ENCODE measurements at places on chromosomes 6 and 20.

DNA sequence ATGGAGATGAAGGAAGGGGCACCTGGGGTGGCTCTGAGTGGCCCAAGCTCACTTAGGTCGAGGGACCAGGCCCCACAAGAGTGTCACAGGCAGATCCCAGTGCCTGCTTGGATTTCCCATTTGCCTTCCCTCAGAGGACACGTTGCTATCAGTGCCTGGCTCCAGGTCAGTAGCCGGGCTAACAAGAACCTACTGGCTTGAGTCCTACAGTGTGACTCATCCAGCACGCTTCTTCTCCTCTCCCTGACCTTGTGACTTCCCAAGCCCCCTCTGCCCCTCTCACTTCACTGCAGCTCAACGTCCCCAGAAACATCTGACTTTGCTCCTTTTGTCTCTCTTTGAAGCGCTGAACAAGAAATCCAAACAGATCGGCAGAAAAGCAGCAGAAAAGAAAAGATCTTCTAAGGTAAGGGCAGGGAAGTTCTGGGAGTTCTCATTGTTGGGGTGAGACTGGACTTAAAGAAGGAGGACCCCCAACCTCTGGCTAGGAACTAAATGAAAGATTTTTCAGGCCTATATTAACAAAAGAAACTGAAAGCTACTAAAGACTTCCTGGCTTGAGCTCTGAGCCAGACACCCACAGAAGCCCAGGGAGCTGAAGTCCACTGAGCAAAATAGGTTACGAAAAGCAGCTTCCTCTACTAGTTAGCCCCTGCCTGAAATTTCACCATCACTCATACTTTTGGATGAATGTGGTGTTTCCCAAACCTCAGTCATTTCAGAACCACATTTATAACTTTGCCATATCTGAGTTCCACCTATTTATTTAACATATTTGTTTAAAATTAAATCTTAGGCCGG lies 21.5 kb downstream of the ASIP start:
- no peak for DNase-seq

DNA sequence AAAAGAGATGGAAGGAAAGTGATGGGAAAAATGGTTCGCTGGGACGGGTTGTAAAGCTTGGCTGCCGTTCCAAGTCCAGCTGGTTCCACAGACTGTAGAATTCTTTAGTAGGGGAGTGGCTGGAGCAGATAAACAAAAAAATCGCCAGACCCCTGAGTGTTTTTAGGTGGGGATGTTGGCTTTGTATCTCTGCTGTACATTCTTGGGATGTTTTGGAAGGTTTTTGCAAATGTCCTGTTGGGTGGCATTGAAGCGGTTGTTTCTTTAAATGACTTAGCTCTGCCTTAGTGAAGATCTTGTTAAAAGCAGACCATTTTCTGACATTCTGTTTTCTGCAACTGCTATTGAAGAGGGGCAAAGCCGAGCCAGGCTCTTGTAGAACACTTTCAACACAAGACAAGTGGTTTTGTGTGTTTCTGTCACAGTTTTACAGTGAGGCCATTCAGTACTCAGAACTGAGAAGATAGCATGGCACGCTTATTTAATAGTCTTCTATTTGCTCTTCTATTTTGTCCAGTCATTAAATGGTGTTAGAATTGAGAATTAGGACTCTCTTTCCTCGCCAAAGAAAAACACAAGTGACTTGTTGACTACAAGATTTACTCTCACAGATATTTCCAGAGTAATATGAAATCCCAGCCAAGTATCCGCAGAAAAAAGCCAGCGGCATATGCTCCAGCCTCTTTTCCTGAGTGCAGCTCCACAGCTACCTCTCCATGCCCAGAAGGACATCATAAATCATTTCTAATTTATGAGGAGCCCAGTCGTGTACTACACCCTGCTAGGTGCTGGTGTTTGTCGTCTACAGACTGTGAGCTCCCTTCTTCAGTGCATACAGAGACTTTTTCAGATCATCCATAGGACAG lies 65.8 kb downstream of the PHACTR2 start:
- no peak for DNase-seq

GRCh38 chr6:141475259-141475658 lies 657.5 kb upstream of the GJE1 start:
- DNase-seq: no peak

DNA sequence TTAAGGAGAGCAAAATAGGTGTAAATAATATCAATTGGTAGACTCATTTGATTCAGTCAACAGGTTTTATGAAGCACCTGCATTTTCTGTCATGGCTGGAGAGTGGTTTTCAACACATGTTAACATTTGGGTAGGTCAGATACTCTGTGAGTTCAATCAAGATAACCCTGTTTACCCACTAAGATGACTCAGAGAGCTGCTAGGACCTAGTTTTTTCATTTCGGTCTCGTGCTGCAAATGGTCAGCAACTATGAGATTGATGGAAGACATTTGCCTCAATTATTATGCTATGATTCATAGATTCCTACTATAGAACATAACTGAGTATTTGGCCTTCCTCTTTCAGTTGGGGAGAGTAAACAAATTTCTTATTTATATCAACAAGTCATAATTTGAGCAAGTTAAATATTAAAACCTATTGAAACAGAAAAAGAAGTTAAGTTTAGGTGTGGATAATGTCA lies 391.4 kb upstream of the CITED2 start:
- DNase-seq: no peak

- DNase-seq: no peak
Observed at GRCh38 chr6:3324262-3324942, 65.7 kb downstream of the PSMG4 start.

DNA sequence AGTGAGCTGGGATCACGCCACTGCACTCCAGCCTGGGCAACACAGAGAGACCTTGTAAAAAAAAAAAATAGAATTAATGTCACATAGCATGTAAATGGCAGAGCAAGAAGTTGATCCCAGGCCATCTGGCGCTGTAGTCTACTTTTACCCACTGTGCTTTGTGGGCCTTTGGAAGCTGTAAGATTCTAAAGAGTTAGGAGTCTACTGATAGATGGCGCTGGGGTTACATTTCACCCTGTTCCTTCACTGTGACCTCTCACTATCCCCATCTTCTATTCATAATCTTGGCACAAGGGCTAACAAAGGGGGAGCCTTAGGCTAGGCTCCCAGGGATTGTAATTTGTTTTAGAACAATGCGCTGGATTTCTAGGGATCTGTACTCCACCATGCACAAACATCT lies 24.4 kb downstream of the SIRPD start:
- DNase-seq: peak; percentile 37

DNA sequence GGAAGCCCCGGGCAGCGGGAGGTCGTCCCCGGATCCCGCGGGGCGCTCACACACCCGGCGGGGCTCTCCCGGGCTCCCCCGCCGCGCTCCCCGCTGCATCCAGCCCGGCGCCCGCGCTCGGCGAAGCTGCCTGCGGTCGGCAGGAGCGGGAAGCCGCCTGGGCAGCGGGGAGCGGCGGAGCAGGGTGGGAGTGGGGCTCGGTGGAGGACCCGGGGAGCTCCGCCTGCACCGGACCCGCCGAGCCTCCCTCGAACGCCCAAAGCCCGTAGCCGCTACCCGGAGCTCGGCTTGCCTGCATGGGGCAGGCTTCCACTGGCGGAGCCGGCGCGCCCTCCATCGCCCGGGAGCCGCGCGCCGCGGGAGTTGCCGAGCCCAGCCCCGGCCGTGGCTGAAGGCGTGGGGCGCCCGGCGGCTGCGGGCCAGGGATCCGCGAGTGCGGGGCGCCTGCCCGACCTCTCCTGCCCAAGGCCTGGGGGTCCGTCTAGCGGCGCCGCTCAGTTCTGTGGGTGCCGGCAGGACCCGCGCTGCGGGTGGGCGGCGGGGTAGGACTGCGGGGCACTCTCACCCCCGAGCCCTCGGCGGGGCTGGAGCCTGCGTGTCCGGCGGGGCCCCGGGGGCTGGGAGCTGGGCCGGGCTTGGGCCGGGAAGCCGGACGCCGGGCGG lies 671 bp downstream of the CDH4 start:
- DNase-seq: peak; percentile 5

- no peak for DNase-seq
Observed at GRCh38 chr20:22815206-22815551, 219.9 kb upstream of the SSTR4 start.

DNA sequence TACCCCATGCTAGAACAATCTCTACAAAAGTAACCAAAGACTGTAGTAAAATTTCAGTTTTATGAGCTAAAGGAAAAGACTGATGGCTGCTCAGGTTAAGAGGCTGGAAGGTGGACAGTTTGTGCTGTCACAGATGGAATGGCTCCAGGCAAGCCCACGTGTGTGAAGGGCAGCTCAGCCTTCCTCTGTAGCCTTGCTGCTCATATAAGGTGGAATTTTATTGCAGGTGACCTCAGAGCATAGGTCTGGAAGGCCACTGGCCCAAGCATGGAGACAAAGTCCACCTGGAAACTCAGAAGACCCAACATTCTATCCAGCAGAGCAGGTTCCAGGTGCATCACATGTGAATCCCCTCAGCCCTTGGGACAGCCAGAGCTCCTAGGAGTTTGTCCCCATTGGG lies 53.6 kb downstream of the KAT14 start:
- no peak for DNase-seq

DNA sequence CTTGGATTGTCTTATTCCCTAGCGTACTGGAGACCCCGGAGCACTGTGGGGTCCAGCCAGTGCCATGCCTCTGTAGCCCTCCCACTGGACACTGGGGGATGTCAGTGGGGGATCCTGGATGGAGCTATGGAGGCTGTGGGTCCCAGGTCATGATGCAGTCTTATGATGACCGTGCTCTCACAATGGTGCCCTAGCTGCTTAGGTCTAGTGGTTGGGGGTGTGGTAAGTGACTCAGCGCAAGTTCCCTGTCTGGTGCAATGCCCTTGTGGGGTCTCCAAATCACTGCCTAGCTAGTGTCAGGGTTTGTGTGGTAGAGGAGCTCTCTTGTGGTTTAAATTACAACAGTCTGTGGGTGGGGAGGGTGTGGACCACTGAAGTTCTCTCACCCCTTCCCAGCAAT lies 135.4 kb downstream of the CDC5L start:
- DNase-seq: no peak

DNA sequence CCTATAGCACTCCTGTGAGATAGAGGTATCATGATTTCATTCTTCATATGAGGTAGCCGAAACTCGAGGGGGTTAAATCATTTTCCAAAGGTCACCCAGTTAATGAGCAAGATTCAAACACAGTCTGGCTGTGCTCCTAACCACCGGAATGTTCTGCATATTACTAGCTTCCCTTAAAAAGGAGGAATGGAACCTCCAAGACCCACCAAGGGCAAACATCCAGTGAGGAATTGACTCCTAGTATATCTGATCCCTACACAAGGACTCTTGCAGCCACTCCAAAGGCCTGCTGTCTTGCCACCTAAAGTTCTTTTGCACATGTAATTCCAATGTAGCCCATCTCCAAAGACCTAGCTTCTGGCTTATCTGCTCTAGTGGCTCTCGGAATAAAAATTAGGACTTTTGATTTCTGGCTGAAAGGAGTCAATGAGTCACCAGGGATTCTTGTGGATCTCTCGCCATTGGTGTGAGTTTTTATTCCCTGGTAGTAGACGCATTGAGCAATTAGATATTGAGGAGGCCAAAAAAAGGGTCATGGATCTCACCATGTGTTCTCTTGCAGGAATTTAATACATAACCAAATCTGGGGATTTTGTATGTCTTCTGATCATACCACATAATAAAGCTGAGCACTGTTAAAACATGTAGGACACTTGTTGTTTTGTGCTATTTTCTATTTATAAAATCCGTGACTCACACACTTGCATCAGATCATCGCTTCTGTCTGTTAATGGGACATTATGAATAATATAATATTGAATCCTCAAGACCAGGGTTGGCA lies 9.1 kb downstream of the BCAS1 start:
- no peak for DNase-seq

GRCh38 chr6:88814909-88815308 lies 148.5 kb downstream of the RNGTT start:
- DNase-seq: no peak

- no peak for DNase-seq
Observed at GRCh38 chr20:38748861-38749149, 545 bp downstream of the ACTR5 start.

DNA sequence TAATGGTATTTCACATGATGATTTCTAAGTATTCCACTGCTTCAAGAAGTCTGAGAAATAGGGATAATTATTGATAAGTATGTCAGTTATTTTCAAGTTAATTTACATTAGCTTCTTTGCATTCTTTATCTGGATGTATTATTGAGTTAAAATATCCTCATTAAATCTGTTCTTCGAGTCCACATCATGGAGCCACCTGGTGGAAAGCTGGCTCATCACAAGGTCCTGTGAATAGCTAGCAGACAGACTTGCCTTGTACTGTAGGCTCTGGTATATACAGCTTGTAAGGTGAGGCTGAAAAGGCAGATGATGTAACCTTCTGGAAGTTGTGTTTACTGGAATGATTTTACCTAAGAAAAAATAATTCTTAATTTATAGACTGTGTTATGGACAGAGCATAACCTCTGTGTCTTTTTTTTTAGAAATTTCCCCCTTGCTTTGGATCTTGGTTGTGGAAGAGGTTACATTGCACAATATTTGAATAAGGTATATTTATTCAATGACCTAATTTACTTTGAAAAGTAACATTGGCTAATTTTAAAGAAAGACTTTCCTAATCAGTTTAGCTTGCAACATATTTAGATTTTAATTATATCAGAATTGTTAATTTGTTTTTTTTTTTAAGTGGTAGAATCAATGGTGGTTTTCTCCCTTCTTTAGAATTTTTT lies 3.5 kb downstream of the NDUFAF5 start:
- DNase-seq: peak; percentile 57

DNA sequence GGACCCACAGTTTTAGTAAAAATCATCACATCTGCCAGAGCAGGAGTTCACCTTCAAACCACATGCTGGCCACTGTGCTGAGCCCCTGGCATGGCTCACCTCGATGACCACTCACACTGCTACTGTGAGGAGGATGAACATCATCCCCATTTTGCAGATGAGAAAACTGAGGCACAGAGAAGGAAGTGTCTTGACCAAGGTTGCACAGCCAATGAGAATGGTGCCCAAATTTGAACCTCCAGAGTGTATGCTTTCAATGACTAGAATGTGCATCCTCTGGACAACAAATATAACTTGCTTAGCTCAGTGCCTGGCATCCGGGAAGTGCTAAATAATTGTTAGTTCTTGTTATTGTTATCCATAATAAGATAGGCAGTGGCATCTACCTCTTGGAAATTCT lies 37.2 kb upstream of the FAM83D start:
- no peak for DNase-seq

DNA sequence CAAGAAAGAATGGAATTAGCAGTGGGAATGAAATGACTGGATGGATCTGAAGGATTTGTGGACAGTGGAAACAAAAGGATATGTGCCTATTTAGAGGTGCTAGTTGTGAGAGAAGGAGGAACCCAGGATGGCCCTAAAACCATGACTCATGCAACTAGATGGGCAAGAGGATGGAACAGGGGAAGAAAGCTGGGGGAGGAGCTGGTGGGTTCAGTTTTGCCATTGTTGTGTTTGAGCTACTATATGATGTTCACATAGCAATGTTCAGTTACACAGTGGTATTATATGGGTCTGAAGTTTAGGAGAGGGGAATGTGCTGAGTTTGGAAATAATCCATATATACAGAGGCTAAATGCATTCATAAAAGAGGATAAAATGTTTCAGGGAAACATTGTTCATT lies 125.7 kb upstream of the SSTR4 start:
- no peak for DNase-seq
